ENCODE measurements at places on chromosomes 7 and 10. TPM values are rescaled to one million over a fixed set of nuclear protein-coding genes. Genes with fewer than 3 reads are reported as not detected.

GBX1 gene
- total RNA-seq, result 0.62 TPM

PIK3CG gene
- 0.03 TPM for total RNA-seq

PON3 gene
- not detected for total RNA-seq

C10orf95 gene
- total RNA-seq, result 0.30 TPM

BHLHA15 gene
- 0.90 TPM for total RNA-seq

HABP2 gene
- total RNA-seq, result not detected

AKR1B15 gene
- not detected for total RNA-seq

PRSS37 gene
- total RNA-seq, result not detected

CYP2C19 gene
- 0.14 TPM for total RNA-seq
